NCI-H524 treated with DMSO at 0.1 percent for 48 hours (cell line): ENCODE measurements at places on chromosomes 5 and 9.

DNA sequence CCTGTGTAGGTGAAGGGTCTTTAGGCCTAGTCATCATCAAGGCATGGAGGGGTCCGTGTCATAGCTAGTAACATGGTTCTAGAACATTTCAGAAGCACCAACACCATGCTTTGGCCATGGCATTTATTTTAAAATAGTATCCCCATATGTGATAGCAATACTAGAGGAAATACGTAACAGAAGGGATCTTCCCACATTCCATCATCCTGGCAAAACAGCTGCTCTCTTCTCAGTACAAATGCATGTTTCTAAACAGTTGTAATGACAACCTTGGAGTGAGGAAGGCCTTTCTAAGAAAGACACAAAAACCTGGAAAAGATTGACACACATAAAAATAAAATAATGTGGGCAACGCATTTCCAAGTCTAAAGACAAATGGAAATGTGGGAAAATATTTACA, 97.6 kb downstream of the GADD45G start:
- no peak for DNase-seq

DNA sequence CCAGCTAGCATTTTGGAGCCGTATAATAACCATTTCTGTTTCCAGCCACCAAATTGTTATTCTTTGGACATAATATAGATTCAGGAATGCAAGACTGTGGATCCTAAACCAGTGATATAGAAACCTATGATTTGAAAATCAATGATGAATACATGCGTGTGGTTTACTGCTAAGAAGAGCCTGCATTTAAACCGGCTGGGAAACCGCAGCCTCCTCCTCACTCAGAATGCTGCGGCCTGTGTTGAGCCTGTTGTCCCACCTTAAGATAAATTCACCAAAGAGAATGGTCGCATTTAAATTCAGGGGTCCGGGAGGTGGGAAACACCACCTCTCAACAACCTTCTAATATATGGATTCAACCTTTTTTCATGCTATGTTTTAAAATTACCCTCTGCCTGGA, 148.0 kb downstream of the MEF2C start:
- no peak for DNase-seq

DNA sequence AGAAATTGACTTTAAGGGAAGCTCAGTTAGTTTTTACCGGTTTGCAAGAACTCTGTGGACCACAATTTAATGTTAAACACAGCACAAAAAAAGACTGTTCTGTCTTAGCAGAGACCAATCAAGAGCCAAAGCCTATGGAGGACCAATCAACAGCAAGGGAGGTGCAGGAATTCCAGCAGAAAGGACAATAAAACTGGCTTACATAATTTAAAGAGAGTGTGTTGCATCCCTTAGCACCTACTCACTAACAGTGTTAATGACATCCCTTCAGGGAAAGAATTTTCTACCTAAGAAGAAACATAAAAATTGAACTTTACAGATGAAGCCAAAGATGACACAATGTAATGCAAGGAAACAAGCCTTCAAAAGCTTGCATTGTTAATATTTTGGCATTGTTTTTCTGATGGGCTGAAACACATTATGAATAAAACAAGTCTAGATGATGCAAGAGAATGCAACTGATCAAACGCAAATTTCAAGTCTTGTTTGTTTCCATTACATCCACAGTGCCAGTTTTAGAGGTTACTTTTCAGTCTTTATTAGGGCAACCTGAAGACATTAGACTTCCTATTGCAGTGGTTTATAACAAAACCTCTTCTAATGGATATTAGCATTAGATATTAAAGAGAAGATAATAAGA, 111.3 kb upstream of the FST start:
- no peak for DNase-seq

DNA sequence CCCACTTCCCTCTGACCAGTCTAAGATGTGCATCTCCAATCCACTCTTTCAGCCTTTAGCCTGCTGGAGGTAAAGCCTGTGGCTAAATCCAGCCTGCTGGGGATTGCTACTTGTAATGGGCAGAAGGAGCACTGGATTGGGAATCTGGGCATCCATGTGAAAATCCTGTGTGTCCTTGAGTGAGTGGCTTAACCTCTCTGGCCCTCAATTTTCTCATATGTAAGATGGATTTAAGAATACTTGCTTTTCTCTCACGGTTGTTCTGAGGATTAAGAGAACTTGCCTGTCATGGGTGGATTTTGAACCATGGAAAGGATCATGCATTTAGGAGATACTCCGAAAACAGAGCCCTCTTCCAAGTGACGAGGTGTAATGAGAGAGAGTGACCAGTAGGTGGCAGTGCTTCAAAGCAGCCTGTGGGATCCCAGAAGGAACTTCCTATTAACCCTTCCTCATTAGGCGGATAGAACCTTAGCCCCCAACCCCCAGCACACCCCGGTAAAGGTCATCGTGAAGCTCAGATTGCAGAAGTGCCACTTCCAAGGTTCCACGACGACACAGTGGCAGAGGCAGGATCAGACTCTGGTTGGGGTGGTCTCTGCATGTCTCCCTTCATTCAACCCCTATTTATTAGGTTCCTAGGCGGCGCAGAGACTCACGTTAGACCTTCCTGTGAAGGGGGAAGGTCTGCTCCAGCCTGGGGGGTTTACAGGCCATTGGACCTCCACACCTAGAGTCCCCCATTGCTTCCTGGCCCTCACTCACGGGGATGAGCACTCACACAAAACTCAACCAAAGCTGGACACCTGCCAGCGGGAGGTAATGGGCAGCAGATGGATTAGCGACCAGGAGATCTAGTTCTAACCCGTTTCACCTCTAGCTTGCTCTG, 68.7 kb upstream of the ZNF618 start:
- no peak for DNase-seq

DNA sequence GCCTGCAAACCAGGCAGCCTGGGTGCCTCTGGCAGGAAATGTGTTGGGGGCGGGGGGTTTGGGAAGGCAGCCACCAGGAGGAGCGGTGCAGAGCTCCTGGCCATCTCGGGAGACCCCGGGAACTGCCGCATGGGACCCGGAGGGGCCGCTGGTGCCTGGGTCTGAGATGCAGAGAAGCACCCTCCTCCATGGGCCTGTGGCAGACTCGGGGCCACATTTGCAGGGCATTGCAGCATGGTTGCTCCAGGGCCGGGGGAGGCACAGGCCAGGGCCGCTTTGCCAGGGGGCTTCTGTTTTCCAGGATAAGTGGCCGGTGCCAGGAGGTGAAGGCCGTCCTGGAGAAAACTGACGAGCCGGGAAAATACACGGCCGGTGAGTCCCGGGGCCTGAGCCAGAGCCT, 1.7 kb downstream of the LCN1 start:
- no peak for DNase-seq

DNA sequence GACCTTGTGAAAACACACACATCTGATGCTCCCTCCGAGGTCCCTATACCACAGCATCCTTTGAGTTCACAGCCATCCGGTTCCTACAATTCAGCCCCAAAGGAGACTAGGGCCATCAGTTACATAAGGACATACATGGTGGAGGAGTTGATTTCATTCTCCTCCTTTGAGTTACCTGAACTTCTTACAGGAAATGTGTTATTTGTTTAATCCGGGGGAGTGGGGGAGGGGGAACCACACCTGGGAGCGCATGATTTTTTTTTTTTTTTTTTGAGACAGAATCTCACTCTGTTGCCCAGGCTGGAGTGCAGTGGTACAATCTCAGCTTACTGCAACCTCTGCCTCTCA, 30.7 kb downstream of the SEMA4D start:
- no peak for DNase-seq

- DNase-seq: no peak
Measured at GRCh38 chr5:173916233-173916632, 28.1 kb downstream of the CPEB4 start.

GRCh38 chr5:123681061-123681460, 169.1 kb downstream of the CSNK1G3 start:
- DNase-seq: no peak

DNA sequence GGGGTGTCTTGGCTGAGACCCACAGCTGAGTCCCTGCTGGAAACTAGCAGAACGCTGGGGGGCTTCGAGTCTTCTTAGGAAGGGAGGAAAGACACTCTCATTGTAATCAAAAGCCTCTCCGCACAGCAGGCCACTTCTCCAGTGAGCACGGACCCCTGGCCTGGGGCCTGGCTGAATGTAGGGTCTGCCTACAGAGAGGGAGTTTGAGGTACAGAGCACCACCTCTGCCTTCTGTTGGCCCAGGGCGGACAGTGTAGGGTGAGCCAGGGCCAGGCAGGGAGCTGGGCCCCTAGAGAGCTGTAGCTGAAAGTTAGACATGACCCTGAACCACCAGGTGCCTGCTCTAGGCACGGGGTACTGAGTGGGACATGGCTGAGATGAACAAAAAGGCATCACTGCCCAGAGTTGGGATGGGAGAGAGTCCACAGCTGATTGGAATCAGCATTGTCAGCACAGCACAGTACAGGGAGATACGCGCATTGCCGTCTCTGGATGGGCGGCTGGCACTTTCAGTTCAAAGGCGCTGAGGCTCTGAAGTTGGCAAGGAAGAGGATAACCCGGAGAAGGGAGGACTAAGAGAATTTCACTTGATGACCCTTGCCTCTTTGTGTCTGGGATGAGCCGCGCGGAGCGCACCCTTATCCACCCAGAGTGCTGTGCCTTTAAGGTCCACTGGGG, 363 bp upstream of the SLC25A48 start:
- DNase-seq: no peak

DNA sequence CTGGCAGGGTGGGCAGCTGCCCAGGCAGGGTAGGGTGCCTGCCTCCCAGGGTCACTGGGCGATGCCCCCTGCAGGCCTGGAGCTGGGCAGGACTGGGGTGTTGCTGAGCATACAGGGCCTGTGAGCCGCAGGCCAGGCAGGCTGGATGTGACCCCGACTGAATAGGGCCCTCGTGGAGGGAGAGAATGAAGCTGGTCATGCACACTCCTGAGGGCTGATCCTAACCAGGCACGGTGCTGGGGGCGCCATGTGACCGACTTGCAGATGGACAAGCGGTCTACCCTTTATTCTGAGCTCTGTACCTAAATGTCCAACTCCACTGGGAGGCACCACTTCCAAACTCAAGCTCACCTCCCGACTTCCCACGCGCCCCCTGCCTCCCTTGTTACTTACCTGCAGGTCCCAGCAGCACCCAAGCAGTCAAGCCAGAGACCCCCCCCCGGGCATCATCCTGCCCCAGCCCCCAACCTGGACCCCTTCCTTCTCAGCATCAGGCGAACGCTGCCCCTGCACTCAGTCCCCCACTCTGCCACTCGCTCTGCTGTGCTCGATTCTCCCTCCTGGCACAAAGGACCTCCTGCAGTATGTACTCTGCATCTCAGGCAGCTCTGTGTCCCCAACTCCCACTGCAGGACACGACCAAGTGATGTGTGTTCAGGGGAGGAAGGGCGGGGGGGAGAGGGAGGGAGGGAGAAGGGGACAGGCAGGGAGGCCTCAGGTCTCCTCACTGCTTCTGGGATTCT, 76.8 kb upstream of the PHYKPL start:
- no peak for DNase-seq

GRCh38 chr5:43358726-43359125, 45.5 kb upstream of the HMGCS1 start:
- no peak for DNase-seq

DNA sequence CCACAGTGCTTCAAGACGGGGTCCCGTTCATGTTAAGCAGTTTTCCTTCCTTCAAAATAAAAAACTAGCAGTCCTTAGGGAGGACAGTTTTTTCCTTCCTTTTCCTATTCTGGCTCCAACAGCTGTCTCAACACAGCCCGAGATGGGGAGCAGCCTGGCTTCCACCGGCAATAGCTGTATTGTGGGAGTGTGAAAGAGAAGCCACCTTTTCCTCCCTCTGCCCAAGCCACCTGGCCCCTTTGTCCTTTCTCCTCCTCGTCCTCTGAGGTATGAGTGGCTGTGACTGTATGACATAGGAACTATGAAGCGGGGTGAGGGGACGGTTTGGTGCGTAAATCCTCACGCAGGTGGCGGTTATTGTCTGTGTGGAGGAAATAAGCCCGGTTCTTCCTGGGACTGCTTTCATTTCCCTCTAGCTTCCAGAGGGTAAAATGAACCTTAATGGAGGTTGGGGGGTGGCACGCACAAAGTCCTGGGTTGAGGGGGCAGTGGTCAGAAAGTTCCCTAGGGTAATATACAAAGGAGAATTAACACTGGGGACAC, 292.0 kb upstream of the DMRT1 start:
- no peak for DNase-seq

GRCh38 chr5:56607551-56607950, 207.8 kb upstream of the MAP3K1 start:
- DNase-seq: no peak

- no peak for DNase-seq
Measured at GRCh38 chr9:124279531-124280175, 21.9 kb downstream of the NEK6 start.

DNA sequence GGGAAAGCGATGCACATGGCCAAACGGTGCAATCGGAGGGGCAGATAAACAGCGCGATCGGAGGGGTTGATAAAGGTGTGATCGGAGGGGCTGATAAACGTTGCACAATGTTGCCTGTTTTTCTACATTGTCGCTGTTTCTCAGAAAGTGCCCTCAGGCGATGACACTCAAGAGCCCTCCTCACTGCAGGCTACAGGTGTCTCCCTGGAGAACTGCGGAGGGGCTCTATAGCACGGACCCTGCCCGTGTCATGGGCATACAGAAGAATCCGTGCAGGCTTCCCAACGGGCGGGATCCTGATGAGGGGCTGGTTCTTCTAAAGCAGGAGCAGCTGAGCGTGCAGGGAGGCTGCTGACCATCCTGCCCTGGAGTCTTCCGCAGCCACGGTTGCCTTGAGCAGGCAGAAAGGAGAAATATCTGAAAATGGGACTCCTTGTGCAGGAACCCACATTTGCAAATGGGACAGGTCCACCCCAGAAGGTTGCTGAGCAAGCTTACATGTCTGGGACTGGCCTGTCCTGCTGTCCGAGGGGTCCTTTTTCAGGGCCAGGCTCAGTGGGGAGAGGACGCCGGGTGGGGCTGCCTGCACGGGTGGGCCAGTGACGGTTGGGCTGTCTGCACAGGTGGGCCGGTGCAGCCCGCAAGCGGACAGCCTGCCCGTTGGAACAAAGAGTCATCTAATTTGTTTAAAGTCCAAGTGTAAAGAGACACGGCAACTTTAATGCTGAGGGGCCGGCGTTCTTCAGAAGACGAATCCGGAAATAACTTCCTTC, 25.1 kb upstream of the LPCAT1 start:
- no peak for DNase-seq

DNA sequence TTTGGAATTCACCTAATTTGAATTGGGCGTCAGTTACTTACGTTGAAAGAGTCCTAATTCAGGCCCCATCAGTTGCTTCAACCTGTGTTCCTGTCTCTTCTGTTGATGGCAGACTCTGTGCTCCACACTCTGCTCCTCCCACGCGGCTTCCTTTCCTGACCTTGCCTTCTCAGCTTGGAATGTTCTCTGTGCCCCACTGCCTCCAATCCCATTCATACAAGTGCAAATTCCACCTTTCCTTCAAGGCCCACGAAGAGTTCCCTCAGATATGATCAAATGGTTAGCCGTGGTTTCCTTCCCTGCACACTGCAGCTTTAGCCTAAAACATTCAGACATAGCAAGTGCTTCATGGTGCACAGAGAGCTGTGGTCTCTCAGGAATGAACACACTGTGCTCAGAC, 65.7 kb downstream of the SREK1 start:
- DNase-seq: no peak
